Activated effector memory CD4-positive, alpha-beta T cell treated with anti-CD3 and anti-CD28 coated beads, Interleukin-2, amount 50 U/mL, for 16 hours (primary cell): ENCODE measurements at places on chromosomes 3 and 15.
A peak's percentile ranks its signal among the peaks of the same experiment; 100 is the strongest.

GRCh38 chr3:54631516-54632325, 296.1 kb downstream of the LRTM1 start:
- DNase-seq, result no peak

GRCh38 chr3:99875581-99875928, 57.9 kb downstream of the CMSS1 start:
- no peak for DNase-seq

GRCh38 chr3:1326546-1326945, 233.7 kb downstream of the CNTN6 start:
- DNase-seq, result no peak

GRCh38 chr3:161941891-161942290, 445.3 kb downstream of the OTOL1 start:
- no peak for DNase-seq

DNA sequence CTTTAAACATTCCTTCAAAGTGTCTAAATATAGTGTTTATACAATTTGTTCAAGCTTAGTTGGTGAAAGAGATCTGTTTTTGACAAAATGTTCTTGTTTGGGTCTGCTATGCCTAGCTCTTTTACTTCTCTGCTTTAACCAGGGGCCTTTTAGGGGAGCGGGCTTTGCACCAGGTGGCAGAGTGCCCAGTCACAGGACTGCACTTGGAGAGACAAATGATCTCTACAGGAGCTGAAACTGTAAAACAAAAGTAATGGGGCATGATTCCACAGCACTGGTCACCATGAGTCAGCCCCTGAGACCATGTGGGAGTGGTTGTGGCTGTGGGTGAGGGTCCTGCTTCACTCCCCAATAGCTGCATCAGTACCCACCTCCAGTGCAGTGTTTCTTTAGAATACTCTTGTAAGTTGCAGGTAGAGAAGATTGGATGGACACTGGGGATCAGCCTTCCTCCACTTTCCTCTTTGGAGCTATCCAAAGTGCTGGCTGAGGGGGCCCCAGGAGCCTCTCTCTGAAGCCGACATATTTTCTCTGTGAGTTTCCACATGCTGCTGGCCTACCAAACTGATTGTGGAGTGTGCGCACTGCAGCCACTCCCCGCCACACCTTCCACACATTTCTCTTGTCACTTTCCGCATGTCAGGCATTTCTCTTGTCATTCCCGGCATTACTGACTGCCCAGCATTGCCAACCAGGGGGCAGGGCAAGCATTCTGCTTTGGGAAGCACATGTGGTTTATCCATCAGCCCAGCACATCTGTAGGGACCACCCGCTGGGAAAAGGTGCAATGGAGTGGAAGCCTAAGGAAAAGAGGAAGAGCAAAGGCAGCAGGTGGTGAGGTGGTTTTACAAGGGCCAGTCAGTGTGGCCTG, 110.0 kb downstream of the EPHB1 start:
- peak; percentile 50 for DNase-seq

DNA sequence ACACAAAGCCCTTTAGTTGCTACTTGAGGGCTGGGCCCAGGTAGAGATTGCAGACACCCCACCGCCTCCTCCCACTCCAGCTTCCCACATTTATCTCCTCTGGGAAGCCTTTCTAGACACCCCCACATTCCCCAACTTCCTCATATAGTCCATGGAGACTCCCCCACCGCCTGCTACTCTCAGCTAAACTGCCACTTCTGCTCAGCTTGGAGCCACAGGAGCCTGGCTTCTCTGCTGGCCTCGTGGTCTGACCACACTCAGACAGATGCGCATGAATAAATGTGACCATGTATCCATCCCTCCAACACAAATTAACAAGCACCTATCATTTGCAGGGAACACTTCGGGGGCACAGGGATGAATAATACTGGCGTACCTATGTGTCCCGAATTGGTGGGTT, 10.5 kb upstream of the ACSBG1 start:
- DNase-seq, result no peak
